ENCODE measurements at places on chromosomes 1 and 21. TPM values are rescaled to one million over a fixed set of nuclear protein-coding genes. Genes with fewer than 3 reads are reported as not detected.

RGS13 gene
- 0.05 TPM for polyA plus RNA-seq

CD247 gene
- polyA plus RNA-seq = 0.79 TPM

FMO3 gene
- polyA plus RNA-seq = 13.2 TPM

ASCL5 gene
- polyA plus RNA-seq = 0.76 TPM

KRTAP22-2 gene
- polyA plus RNA-seq = not detected

LGR6 gene
- 0.28 TPM for polyA plus RNA-seq

NOS1AP gene
- 0.40 TPM for polyA plus RNA-seq

RHBDL2 gene
- 0.34 TPM for polyA plus RNA-seq

CAMK2N1 gene
- polyA plus RNA-seq = 6.2 TPM

PLA2G2D gene
- not detected for polyA plus RNA-seq

Data from adipose tissue (tissue), 3 donors.